NCI-H460 (cell line): ENCODE measurements at places on chromosomes 6 and 20. TPM values are rescaled to one million over a fixed set of nuclear protein-coding genes. Genes with fewer than 3 reads are reported as not detected.

DNA sequence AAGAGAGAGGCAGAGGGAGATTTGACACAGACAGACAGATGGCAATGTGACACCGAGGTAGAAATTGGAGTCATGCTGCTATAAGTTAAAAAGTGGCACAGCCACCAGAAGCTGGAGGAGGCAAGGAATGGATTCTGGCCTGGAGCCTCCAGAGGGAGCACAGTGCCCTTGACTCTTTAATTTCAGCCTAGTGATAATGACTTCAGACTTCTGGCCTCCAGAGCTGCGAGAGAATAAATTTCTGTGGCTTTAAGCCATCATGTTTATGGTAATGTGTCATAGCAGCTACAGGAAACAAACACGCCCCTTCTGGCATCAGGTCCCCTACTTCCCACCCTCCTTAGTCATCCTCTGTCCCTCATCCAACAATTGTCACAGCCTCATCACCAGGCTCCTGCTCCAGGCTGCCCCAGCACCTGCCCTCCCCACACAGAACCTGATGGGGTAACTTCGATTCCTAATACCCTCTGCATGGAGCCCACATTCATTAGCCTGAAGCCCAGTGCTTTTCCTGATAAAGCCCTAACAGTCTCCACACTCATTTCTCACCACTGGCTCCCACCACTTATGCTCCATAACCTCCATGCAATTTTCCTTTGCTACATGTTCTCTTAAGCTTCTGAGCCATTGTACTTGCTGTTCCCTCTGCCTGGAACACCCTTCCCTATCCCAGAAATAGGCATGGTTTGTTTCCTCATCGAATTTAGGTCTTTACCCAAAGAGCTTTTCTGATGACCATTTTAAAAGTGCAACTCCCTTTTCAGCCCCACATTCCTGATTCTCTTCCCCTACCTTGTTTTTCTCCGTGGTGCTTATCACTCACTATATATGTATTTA is 69.7 kb upstream of the TOX2 start:
- peak; percentile 49 for DNase-seq

DNA sequence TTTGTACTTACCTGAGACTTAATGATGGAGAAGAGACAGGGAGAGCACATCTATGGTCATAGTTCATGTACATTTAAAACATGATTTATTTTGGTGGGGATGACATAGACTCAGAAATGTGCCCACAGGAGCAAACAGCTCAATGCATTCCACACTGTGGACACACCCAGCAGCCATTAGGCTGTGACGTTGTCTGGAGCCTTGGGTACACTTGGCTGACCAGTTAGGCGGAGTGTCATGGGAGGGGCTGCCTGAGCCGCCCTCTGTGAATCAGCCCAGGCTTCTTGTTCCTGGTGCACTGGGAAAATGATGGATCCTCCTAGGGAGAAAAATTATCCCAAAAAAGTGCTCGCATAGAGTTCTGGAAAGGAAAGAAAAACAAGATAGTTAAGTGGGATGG is 231.0 kb upstream of the GMDS start:
- peak; percentile 80 for DNase-seq

The ZNF292 gene
- 7.2 and 8.5 TPM in 2 replicates for total RNA-seq

The FGD2 gene
- total RNA-seq: 0.10 TPM in 1 of 2 replicates, not detected in the other

- DNase-seq: no peak
Measured at GRCh38 chr20:22905658-22906057, 129.5 kb upstream of the SSTR4 start.

The ULBP1 gene
- total RNA-seq: 7.2 and 7.7 TPM in 2 replicates

- no peak for DNase-seq
Measured at GRCh38 chr20:48294942-48295341, 509.7 kb upstream of the SULF2 start.

GRCh38 chr20:49310705-49311104 is 32.8 kb upstream of the ZNFX1 start:
- DNase-seq: no peak

GRCh38 chr6:84553527-84553926 is 210.9 kb downstream of the TBX18 start:
- DNase-seq: no peak

The GRM1 gene
- not detected in 2 replicates for total RNA-seq
